ENCODE measurements at places on chromosomes 3 and 15.

- no peak for DNase-seq
Observed at GRCh38 chr3:71541313-71541712, 42.2 kb downstream of the FOXP1 start.

DNA sequence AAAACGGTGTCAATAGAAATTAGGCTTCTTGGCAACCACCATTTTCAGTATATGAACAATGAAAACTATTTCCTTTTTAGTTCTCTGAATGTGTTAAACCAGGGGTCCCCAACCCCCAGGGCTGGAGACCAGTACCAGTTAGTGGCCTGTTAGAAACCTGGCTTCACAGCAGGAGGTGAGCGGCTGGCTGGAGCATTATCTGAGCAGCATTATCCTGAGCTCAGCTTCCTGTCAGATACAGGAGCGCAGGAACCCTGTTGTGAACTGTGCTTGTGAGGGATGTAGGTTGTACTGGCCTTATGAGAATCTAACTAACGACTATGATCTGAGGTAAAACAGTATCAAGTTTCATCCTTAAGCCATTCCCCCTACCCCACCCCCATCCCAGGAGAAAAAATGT is 328.7 kb downstream of the ZBBX start:
- DNase-seq = no peak

- no peak for DNase-seq
Observed at GRCh38 chr3:124838963-124839362, 48.2 kb downstream of the ITGB5 start.

GRCh38 chr3:58163234-58163633 is 47.5 kb downstream of the DNASE1L3 start:
- DNase-seq = no peak

DNA sequence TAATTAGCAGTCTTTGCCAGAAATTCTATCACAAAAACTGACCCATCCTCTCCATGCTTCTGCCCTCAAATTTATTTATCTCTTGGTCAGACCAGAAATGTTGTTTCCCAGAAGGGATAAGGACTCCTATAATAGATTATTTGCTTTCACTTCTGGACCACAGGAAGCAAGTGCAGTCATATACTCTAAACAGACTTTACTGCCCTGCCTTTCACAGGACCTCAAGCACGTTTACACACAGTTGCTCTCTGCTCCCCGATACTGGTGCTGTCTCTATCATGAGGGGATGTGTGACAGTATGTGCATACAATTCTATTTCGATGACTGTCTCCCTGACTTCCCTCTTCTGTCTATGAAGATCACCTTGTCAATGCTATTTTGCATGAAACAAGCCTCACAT is 205.5 kb upstream of the TGFBR2 start:
- no peak for DNase-seq

GRCh38 chr3:159236321-159236720 is 434.5 kb downstream of the MFSD1 start:
- peak; percentile 29 for DNase-seq

- DNase-seq = peak; percentile 45
Observed at GRCh38 chr3:29649815-29650547, 369.1 kb downstream of the RBMS3 start.

GRCh38 chr3:23798876-23799275 is 6.9 kb upstream of the UBE2E1 start:
- no peak for DNase-seq

GRCh38 chr3:197050511-197050910 is 20.9 kb upstream of the MELTF start:
- DNase-seq = no peak

DNA sequence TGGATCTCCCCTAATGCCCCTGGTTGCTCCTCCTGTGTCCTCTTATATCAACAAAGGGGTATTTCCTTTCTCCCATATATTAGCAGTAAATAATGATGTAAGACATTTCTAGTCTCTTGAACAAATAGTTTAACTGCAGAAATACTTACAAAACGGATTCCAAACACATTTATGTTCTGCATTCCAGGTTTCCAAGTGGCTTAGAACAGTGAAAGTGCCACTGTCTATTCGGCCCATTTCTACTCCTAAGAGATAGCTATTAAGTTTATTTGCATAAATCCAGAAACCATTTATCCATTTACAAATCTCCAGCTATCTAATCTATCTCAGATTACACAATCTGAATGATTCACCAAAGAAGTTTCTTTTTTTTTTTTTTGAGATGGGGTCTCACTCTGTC is 55.8 kb upstream of the FRMD4B start:
- DNase-seq = no peak

DNA sequence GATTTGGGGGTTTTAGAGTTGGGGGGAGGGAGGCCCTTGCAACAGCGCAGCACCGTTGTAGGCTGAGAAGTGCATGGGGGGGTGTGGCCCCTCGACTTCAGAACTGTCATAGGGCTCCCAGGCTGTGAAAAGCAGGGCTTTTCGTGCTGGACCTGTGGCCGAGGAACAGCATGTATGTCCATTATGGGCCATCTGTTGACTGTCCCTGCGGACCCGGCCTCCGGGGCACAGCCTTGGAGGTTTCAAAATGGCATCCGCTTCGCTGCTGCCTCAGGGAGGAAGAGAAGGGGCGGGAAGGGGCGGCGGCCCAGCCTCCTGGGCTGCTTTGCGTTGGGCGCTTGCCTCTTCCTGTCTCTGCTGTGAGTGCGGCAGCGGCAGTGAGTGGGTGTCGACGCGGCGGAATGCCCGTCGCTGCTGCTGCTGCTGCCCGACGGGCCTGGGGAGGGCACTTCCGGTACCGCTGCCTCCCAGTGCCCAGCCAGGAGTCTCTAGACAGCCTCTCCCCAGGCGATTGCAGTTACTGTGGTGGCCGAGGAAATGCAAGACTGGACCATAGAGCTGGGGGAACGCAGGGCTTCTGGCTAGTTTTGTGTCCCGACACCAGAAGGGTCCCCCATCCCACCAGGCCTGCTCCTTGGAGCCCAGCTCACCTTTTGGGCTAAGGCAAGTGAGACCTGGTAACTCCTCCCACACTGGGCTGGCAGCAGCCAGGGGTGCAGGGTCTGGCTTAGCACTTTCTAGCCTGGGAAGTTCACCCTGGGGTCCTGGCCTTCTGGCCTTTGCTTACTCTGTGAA is 1.9 kb downstream of the GNAI2 start:
- DNase-seq = peak; percentile 92

- DNase-seq = no peak
Observed at GRCh38 chr3:66665021-66665695, 164.3 kb upstream of the LRIG1 start.

- peak; percentile 24 for DNase-seq
Observed at GRCh38 chr3:47283591-47284364, 1.0 kb downstream of the KLHL18 start.

GRCh38 chr15:68795298-68795848 is 25.3 kb downstream of the ANP32A start:
- DNase-seq = peak; percentile 66

GRCh38 chr3:17535274-17535673 is 207.2 kb downstream of the TBC1D5 start:
- DNase-seq = no peak

DNA sequence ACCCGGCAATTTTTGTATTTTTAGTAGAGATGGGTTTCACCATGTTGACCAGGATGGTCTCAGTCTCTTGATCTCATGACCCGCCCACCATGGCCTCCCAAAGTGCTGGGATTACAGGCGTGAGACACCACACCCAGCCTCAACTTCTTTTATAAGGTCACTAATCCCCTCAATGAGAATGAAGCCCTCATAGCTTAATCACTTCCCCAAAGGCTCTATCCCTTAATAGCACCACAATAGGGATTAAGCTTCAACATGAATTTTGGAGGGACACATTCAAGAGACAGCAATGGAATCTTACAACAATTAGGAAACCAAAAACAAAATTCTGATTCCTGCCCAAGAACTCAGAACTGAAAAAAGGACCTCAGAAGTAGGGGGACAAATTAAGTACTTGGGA is 126.8 kb downstream of the ATP1B3 start:
- no peak for DNase-seq

DNA sequence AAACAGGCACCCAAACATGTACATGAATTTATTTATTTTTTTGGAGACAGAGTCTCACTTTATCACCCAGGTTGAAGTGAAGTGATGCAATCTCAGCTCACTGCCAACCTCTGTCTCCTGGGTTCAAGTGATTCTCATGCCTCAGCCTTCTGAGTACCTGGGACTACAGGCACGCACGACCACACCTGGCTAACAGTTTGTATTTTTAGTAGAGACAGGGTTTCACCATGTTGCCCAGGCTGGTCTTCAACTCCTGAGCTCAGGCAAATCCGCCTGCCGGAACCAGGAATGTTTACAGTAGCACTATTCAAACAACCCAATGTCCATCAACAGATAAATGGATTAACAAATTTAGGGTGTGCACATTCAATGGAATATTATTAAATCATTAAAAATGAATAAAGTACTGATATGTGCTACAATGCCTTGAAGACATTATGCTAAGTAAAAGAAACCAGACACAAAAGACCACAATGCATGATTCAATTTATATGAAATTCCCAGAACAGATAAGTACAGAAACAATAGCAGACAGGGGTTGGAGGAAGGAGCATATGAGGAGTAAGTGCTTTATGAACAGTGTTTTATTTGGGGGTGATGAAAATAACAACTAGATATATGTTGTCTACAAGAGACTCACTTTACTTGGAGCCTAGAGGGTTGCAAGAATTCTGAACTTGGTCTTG is 1.3 kb downstream of the LEO1 start:
- no peak for DNase-seq

DNA sequence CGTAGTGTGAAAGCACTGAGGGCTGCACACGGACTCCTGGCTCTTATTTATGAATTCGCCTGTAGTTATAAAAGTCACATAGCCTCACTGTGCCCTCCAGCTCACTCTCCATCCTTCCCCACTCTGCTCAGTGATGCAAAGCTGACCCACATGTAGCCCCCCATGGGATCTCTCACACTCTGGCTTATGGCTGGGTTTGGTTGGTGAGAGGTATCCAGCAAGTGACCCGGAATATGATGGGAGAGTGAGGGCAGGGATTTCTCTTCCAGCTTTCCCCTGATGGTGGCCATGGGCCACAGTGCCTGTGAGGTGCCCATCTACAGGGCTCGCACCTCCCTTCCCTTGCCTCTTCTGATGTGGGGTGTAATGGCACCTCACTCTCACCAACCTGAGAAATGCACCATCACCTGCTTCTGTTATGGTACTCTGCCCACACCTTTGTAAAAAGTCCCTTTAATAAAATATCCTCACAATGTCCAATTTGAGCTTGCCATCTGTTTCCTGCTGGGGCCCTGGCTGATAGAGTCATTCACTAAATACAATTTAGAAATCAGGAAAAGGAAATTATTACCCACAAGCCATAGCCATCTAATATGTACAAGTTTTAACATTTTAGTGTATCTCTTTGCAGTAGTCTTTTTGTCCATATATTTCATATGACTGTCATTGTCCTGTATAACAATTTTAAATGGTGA is 93.6 kb downstream of the SCN11A start:
- no peak for DNase-seq

DNA sequence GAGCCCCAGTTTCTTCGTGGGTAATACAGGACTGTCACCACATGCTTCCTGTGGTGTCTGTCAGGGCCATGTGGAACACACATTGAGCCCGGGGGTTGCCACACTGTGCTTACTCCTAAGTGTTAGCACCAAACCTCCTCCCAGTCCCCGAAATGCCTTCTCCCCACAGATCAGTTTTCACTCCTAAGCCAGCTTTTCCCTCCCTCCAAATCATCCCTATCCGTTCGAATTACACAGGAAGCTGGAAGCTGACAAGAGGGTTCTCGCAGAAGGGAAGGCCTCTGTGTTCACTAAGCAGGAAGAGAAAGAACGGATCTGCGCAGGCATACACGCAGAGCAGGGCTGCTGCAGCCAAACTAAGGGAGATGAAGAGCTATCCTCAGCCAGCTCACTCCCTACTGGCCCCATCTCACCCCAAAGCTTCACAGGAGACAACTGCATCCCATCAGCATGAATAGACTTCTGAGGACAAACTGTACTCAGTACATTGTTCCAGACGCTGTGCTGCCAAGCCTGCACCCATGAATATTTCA is 32.3 kb downstream of the XXYLT1 start:
- DNase-seq = no peak

GRCh38 chr3:114624047-114624445 is 330.2 kb downstream of the TIGIT start:
- peak; percentile 60 for DNase-seq

DNA sequence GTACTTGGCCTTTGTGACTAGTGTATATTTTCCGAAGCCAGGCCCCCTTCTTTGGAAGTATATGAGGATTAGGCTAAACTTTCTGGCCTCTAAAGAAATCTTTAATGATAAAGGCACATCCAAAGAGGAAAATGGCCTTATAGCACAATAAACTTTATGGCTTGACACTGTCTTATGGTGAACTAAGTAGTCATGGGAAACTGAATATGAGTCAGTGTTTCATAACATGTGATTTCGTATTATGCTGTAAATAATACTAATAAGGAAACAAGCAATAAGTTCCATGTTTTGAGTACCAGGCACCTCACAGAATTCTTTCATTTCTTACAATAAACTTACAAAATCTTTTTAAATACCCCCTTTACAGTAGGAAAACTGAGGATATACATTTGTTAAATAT is 8.2 kb downstream of the ZPLD1 start:
- DNase-seq = no peak

- peak; percentile 53 for DNase-seq
Observed at GRCh38 chr3:8589880-8590556, 54.6 kb downstream of the SSUH2 start.

- no peak for DNase-seq
Observed at GRCh38 chr15:98288091-98288590, 327.6 kb downstream of the ARRDC4 start.

- DNase-seq = no peak
Observed at GRCh38 chr15:29018120-29018805, 132.5 kb downstream of the APBA2 start.

- DNase-seq = no peak
Observed at GRCh38 chr3:126518779-126519177, 1.2 kb upstream of the UROC1 start.

DNA sequence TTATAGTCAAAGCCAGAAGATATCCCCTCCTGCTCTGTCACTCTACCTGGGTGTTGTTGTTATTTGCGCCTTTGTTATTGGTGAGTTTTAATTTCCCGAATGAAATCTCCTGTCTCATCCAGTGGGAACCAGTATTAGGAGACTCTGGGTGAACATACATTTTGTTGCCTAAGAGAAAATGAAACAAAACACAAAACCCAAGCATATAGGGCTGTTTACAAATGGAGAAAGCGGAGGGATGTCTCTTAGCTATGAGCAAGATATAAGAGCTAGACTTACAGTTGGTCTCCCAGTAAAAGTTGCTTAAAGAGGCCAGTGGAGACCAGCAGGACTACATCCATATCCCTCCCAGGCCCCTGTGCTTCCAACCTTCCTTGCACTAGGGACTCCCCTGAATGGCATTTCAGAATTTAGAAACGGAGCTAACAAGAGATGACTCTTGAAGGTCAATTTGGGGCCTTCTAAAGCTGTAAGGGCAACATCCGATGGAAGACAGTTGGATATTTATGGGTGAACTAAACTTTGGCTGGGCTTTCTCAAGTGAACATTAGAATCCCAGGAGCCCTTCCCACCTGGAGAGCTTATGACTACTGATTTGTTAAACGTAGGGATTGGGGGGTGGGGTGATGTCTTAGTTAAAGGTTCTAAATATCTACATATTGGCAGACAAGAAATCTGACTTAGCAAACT is 2.7 kb downstream of the EOMES start:
- DNase-seq = no peak

GRCh38 chr15:92421976-92422375 is 28.3 kb downstream of the ST8SIA2 start:
- DNase-seq = peak; percentile 5

- no peak for DNase-seq
Observed at GRCh38 chr15:60541481-60542299, 62.7 kb upstream of the ICE2 start.

- no peak for DNase-seq
Observed at GRCh38 chr3:43693594-43693993, 2.9 kb downstream of the ABHD5 start.

All from EL (cell line).